NCI-H526 (cell line): ENCODE measurements at places on chromosomes 7 and 10.
A peak's percentile ranks its signal among the peaks of the same experiment; 100 is the strongest.

DNA sequence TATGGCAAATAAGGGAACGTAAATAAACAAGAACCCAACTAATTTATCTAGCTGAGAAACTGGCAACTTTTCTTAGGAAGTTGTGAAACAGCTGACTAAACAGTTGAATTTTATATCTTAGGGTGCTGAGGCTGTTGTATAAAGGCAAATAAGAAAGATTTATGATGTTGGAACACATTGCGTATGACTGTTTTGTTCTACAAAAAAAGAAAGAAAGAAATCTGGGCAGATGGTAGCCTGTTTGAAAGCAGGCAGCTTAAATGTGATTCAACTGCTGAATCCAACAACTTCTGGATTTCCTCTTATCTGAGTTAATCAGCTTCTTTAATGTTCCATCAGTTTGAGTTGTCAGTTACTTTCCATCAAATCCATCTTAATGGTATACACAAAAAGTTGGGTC lies 214.5 kb downstream of the SNX13 start:
- no peak for DNase-seq

DNA sequence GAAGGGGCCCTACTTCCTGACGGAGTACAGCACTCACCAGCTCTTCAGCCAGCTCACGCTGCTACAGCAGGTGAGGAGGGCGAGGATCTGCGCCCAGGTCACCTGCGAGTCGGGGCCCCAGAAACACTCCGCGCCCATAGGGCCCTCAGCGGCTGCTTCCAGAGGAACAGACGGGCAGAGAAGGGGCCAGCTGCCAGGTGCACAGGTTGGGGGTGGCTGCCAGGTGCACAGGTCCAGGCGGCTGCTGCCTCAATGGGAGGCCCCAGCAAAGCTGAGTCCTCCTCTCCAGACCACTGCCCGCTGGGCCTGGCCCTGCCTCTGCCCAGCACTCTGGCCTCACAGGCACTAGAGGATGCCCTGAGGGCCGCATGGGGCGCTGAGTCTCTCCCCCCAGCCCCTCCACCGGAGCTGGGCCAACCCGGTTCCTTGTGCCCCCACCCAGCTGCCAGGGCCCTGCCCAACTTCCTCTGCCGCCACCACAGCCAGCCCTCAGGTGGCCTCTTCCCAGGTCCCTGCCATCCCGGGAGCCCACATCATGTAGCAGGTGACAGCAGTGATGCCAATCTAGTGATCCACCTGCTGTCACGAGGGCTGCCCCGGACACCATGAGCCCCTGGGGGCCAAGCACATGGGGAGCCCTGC lies 17.0 kb upstream of the UTF1 start:
- no peak for DNase-seq

DNA sequence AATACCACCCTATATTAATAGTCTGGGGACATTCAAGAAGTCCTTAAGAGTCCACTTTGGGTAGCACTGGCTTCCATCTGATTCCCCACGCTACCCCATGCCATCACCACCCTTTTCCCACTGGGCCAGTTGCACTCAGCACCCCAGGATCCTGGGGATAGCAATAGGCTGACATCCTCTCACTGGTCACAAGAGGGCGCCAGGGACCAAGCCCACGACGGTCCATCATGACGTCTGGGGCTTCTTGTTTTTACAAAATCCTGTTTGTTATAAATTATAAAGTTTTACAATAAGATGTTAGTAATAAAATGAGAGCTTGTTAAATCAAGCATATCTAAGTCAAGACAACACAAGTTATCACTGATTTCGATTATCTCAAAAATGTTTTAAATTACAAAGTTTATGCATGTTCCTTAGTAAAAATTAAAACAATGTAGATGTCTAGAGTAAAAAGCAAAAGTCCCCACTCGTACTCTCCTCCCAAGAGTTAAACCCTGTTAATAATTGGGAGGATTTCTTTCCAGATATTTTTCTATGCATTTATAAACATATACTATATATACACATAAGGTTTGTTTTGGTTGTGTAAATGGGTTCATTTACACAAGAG lies 15.4 kb downstream of the GPNMB start:
- DNase-seq, result peak; percentile 68

GRCh38 chr7:39033885-39034624 lies 56.3 kb downstream of the POU6F2 start:
- DNase-seq, result no peak

DNA sequence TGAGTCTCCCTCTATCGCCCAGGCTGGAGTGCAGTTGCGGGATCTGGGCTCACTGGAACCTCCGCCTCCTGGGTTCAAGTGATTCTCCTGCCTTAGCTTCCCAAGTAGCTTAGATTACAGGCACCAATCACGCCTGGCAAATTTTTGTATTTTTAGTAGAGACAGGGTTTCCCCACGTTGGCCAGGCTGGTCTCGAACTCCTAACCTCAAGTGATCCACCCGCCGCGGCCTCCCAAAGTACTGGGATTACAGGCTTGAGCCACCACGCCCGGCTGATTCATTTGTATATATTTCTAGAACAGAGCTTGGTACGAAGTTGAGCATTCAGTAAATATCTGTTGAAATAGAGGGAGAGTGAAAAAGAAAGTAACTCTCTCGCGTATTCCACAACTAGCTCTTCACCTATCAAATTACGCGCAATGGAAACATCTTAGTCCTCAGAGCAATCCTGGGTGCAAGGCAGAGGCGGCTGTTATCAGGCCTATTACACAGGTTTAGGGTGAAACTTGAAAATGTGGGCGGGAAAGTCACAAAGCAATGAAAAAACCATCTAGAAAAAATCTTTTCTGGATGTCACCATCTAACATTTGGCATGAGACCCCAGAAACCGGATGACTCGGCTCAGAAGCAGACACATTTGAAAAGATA lies 707 bp upstream of the GHITM start:
- DNase-seq, result no peak
